ENCODE measurements at places on chromosomes 5 and 9. TPM values are rescaled to one million over a fixed set of nuclear protein-coding genes. Genes with fewer than 3 reads are reported as not detected.

GRCh38 chr9:90162819-90163218 is 479.8 kb downstream of the DIRAS2 start:
- H3K4me1 ChIP-seq = no peaks in the 10 kb centered on the region
- no peak for DNase-seq
- peaks cover 16% of the 10 kb centered on the region for H3K27me3 ChIP-seq
- no peaks in the 10 kb centered on the region for H3K36me3 ChIP-seq
- no peak overlapping the region for H3K27ac ChIP-seq

GRCh38 chr5:96590796-96591195 is 71.4 kb upstream of the CAST start:
- H3K27me3 ChIP-seq = peaks cover 27% of the 10 kb centered on the region
- no peak for DNase-seq
- no peaks in the 10 kb centered on the region for H3K36me3 ChIP-seq
- H3K4me1 ChIP-seq = no peaks in the 10 kb centered on the region

GRCh38 chr5:107670932-107671741 is at the start of gene EFNA5:
Gene EFNA5, minus strand, starts transcription at chr5:107670937.
- no peaks in the 10 kb centered on the region for H3K36me3 ChIP-seq
- H3K27me3 ChIP-seq = peaks cover 82% of the 10 kb centered on the region
- H3K4me3 ChIP-seq = peak within 1 kb of the TSS; percentile 76
- H3K27ac ChIP-seq = peak within 1 kb of the TSS; percentile 16

DNA sequence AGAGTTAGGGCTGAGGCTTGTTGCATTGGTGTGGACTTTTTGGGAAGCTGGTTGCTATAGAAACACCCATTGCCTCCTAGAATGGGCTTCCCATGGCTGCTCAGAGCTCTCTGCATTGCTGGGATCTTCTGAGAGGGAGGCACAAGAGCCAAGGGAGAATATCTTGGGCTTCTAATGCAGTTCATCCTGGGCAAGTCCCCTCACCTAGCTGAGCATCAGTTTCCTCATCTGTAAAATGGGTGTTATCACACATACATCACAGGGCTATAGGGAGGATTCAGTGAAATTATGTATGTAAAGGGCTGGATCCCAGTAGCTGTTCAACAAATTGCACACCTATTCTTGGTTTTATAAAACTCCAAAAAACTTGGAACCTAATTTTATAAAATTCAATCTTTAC is 106.1 kb upstream of the ALDH1B1 start:
- DNase-seq = no peak
- no peaks in the 10 kb centered on the region for H3K36me3 ChIP-seq
- H3K4me3 ChIP-seq = no peak overlapping the region
- H3K27ac ChIP-seq = no peak overlapping the region
- H3K4me1 ChIP-seq = no peaks in the 10 kb centered on the region
- H3K27me3 ChIP-seq = peaks cover 6% of the 10 kb centered on the region

GRCh38 chr9:37215830-37216229 is 95.5 kb downstream of the ZCCHC7 start:
- no peak overlapping the region for H3K27ac ChIP-seq
- no peak overlapping the region for H3K4me3 ChIP-seq
- peaks cover 18% of the 10 kb centered on the region for H3K36me3 ChIP-seq
- H3K4me1 ChIP-seq = peaks cover 6% of the 10 kb centered on the region

DNA sequence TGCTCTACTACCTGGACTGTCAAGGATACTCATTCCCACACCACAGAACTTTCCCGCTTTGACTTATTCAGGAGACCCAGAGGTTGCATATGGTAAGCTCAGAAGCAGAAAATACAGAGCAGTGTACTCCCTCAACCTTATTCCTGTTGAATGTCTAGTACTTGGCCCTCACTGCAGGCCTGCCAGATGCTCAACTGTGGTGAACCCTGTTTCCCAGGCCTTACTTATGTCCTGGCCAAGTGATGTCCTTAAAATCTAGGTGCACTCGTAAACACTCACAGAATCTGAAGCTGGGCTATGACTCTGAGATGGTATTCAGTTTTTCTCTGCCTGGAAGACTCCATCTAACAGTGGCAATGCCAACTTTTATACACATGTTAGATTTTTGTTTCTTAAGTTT is 21.0 kb downstream of the DIAPH1 start:
- peaks cover 55% of the 10 kb centered on the region for H3K4me1 ChIP-seq
- H3K36me3 ChIP-seq = peaks cover 18% of the 10 kb centered on the region
- H3K4me3 ChIP-seq = peak overlapping the region; percentile 14

DNA sequence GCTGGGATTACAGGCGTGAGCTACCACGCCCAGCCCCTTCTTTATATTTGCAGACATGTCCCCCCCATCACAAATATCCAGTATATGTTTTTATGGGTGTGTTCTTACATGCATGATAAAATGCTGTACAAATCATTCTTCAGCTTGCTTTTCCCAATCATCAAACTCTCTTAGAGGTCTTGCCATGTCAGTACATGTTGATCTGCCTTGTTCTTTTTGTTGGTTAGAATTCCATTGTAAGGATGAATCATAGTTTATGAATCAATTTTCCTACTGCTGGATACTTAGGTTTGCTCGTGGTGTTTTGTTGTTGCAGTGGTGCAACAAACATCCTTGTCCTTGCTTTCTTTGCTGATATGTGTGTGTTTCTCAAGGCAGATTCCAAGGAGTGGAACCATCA is 79.9 kb upstream of the NEURL1B start:
- peaks cover 1% of the 10 kb centered on the region for H3K27me3 ChIP-seq
- no peak for DNase-seq
- H3K4me3 ChIP-seq = no peak overlapping the region

GRCh38 chr5:139167952-139168720 is 30.0 kb downstream of the SIL1 start:
- H3K4me3 ChIP-seq = no peak overlapping the region
- peaks cover 12% of the 10 kb centered on the region for H3K36me3 ChIP-seq
- H3K27me3 ChIP-seq = no peaks in the 10 kb centered on the region
- DNase-seq = no peak

GRCh38 chr5:173890195-173890991 is 2.2 kb downstream of the CPEB4 start:
- H3K4me1 ChIP-seq = peaks cover 39% of the 10 kb centered on the region
- peaks cover 12% of the 10 kb centered on the region for H3K36me3 ChIP-seq
- H3K27me3 ChIP-seq = no peaks in the 10 kb centered on the region
- no peak for DNase-seq
- no peak overlapping the region for H3K27ac ChIP-seq

DNA sequence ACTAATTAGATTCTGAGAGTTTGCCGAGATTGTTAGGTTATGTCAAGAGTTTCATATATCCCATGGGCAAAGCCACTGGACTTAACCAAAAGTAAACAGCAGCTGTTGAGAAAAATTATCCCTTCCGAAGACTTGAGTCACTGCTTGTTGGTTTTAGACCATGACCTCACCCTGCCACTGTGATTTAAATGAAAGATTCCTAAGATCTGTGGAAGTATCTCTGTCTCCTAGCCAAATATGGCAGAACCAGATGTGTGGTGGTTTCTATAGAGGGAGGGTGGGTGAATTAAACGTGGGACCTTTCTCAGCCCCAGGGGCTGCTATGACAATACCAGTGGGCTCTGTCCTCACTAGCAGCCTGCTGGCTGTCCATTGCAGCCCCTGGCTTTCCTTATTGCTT is 19.3 kb downstream of the DMRT3 start:
- no peaks in the 10 kb centered on the region for H3K36me3 ChIP-seq
- H3K4me1 ChIP-seq = peaks cover 7% of the 10 kb centered on the region
- no peak overlapping the region for H3K27ac ChIP-seq
- H3K4me3 ChIP-seq = no peak overlapping the region
- peaks cover 21% of the 10 kb centered on the region for H3K27me3 ChIP-seq
- DNase-seq = no peak

DNA sequence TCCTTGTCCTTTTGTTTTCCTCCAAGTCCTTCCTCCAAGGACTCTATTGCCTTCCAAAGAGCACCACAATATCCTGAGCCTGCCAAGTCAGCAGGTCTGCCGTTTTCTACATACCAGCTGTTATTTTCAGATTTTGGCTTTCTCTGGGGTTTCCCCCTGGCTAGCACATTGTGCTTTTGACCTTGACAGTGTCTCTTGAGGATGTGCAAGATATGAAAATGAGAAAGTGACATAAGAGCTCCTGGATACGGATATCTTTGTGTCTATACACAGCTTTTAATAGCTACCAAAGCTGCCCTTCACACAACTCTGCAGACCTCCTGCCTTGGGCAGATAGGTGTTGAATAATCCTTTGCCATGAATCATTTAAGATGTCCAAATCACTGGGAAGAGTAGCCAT is 67.0 kb downstream of the HAPLN1 start:
- no peak overlapping the region for H3K4me3 ChIP-seq
- H3K27me3 ChIP-seq = no peaks in the 10 kb centered on the region
- DNase-seq = no peak
- no peaks in the 10 kb centered on the region for H3K4me1 ChIP-seq

DNA sequence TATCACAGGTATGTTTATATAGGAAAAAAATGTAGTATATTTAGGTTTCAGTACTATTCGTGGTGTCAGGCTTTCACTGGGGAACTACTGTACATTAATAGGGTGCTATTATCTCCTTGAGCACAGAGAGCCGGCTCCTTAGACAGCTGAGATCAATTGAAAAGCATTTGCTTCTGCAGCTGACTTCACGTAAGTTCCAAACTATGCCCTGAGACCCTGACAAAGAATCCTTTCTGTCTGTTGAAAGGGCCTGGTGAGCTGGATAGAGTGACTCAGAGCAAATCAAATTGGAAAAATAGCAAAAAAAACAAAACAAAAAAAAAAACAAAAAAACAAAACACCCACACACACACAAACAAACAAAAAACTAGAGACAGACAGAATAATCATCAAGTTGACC is 652.0 kb downstream of the MTRR start:
- no peaks in the 10 kb centered on the region for H3K27me3 ChIP-seq
- no peak overlapping the region for H3K27ac ChIP-seq
- no peak for DNase-seq
- no peaks in the 10 kb centered on the region for H3K36me3 ChIP-seq
- H3K4me3 ChIP-seq = no peak overlapping the region

The SLC23A1 gene
- 1.8 TPM for total RNA-seq

The NR2F1 gene
- total RNA-seq = not detected

The CRHBP gene
- total RNA-seq = not detected

The TMEM267 gene
- total RNA-seq = 13.6 TPM

All from activated naive CD8-positive, alpha-beta T cell treated with anti-CD3 and anti-CD28 coated beads, Interleukin-2, amount 10 ng/mL, durations not matched to agents 7 days and 5 days (primary cell).